ENCODE measurements at places on chromosomes 11 and 22.

DNA sequence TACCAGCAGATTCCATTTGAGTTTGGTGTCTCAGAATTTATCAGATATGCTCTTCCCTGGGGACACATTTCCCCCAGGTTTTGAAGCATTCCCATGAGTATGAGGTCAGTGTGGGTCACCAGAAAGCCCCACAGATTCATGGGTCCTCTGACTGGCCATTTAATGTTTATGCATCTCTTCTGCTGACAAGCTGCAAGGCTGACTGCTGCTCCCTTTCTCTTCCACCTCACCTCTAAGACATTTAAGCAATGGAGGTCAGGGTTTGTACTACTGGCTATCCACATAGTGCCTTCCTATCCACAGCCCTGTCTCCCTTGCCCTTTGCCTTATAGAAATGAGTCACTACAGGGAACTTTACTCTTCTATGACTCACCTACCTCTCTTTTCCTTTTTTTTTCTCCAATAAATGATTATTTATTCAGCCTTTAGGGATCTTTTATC lies 106.0 kb upstream of the TIMP3 start:
- no peak for DNase-seq

GRCh38 chr11:96647621-96648020 lies 257.8 kb downstream of the JRKL start:
- DNase-seq = no peak

- DNase-seq = no peak
These were observed 480.1 kb downstream of the NTM start for GRCh38 chr11:131850507-131850906.

- no peak for DNase-seq
These were observed 30.0 kb downstream of the PPP2R1B start for GRCh38 chr11:111736181-111736590.

DNA sequence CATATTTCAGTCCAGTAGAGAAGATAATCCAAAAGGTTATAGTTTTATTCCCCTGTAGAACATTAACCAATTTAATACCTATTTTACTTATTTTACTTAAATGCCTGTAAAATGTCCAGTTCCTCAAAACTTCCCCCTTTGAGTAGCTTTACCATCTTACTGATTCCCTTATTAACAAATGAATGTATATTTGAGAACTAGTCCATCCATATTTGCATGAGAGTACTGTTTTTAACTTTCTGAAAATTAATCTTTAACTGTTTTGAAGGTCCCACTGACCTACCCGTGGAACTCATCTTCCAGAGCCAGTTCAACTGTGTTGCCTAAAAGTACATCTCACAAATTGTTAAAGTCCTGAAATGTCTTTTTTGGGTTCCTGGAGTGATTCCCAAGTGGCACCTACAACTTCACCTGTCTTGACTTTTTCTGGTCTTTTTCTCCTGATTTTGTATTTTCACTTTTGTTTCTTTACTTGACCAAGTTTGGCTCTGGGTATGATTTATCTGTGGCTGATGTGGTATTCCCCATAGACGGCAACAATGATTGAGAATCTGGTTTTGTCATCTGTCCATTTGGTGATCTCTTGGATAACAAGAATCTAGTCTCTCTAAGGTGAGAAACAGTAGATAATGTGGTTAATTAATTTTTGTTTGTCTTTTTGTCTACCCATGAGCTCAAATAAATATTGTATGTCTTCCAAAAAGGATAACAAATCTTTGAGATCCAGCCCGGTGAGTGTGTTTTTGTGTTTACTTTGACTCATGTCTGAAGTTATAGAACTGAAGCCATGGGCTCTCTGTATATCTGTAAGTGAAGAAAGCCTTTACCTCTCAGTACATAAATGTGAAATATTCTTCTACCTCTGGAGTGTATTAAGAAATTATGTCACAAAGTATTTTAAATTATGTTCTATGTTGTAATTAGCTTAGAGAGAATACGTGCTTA lies 174.2 kb downstream of the ETS1 start:
- peak; percentile 44 for DNase-seq

GRCh38 chr11:64751136-64751535 lies 7.2 kb upstream of the RASGRP2 start:
- DNase-seq = no peak

DNA sequence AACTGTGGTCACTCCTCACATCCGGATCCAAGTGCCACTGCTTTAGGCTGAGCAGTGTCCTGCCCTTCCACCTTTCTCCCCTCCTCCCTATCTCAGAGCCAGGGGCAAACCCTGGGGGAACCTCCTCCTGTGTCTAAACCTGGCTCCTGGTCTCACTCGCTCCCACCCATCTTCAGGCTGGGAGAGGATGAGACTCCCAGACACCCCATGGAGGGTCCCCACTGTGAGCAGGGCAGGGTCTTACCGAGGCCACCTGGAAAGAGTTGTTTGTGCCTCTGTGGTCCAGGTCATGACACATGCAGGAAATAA lies 93.6 kb downstream of the PDE2A start:
- DNase-seq = no peak

GRCh38 chr11:132913295-132913694 lies 619.0 kb downstream of the OPCML start:
- no peak for DNase-seq

- no peak for DNase-seq
These were observed 44.3 kb downstream of the SLC5A12 start for GRCh38 chr11:26677566-26677965.

DNA sequence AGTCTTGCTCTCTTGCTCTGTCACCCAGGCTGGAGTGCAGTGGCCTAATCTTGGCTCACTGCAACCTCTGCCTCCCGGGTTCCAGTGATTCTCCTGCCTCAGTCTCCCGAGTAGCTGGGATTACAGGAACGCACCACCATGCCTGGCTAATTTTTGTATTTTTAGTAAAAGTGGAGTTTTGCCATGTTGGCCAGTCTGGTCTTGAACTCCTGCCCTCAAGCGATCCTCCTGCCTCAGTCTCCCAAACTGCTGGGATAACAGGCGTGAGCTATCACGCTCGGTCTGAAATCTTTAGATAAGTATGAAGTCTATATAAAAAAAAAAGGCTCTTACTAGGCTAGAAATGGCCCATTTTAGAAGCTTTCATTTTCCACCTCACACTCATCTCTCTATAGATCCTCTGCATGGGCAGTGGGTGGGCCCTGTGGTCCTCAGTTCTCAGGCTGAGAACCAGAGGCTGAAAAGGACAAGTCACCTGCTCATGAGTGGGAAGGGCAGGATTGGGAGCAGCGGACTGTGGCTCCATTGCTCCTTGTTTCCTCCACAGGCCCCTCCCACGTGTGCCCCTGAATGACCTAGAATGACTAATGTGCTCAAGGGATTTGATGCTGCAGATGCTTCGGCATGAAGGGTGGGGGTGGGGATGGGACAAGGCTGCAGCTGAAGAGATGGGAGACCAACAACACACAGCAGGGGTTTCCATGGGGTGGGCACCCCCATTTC lies 19.8 kb upstream of the PRAME start:
- no peak for DNase-seq

DNA sequence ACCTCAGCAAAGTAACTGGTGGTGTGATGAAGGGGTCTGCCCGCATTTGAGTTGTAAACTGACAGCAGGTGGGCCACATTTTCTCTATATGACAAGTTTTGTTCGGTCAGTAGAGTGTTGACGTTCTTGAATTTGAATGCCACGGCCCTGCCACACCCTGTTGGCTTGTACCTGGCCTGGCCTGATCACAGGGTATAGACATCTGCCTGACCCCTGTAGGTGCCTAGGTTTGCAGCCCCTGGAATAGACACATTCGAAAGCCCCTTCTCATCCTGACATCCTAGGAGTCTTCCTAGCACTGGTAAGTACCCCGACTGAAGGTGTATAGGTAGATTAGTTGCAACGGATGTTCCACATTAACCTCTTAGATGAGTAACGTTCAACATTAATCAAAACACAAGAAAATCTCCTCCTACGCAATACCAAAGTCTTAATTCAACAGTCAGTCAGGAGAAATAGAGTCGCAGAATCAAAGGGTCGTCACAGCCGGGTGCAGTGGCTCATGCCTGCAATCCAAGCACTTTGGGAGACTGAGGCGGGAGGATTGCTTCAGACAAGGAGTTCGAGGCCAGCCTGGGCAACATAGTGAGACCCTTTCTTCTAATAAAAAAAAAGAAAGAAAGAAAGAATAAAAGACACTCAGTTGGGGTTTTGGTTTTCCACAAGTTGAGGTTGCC lies 43.6 kb upstream of the CD5 start:
- no peak for DNase-seq

- DNase-seq = no peak
These were observed 210.3 kb downstream of the DDX10 start for GRCh38 chr11:108875134-108875533.

DNA sequence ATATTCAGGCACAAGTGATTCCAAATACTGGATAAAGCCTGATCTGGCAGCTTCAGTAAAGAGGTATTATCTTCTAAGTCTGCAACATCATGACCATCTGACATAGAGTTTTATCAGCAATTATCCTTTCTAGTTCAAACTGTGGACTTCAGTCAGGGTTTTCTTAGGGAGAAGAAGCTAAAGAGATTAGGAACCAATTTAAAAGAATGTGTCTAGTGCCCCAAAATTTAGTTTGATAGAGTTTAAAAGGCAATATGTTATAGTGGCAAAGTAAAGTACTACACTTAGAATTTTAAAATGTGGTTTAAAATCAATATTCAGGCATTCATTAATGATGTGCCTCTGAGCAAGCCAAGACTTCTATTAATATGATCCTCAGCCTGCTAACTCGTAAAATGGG lies 5.4 kb downstream of the PAK1 start:
- no peak for DNase-seq

GRCh38 chr11:8092587-8093424 lies 11.8 kb downstream of the TUB start:
- peak; percentile 75 for DNase-seq

GRCh38 chr11:118928101-118928869 lies 2.6 kb upstream of the BCL9L start:
- peak; percentile 93 for DNase-seq

DNA sequence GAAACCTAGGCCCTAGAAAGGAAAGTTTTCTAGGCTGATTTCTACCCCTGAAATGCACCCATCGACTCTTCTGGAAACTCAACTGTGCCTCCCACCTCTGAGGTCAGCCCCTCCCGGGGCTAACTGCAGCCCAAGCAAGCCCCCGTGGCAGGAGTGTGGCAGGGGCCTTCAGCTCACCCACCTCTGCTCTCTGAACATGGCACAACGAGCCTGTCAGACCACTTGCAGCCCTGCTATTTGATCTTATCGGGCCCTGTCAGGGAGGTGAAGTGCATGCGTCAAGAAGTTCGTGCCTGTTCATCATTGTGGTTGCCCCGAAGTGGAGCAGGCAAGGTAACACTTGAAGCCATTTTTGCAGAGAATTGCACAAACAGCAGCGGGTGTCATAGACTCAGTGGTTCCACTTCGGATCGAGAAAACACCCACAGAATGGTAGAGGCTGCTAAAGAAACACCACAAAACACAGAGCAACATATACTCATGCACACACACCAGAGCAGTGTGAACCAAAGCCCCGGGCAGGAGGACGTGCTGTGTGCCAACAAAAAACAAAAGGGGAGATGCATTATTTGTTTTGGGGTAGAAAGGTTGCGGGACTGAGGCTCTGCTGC lies 262.7 kb downstream of the ETS1 start:
- DNase-seq = no peak

- no peak for DNase-seq
These were observed 5.1 kb downstream of the SPCS2 start for GRCh38 chr11:74954199-74954598.

DNA sequence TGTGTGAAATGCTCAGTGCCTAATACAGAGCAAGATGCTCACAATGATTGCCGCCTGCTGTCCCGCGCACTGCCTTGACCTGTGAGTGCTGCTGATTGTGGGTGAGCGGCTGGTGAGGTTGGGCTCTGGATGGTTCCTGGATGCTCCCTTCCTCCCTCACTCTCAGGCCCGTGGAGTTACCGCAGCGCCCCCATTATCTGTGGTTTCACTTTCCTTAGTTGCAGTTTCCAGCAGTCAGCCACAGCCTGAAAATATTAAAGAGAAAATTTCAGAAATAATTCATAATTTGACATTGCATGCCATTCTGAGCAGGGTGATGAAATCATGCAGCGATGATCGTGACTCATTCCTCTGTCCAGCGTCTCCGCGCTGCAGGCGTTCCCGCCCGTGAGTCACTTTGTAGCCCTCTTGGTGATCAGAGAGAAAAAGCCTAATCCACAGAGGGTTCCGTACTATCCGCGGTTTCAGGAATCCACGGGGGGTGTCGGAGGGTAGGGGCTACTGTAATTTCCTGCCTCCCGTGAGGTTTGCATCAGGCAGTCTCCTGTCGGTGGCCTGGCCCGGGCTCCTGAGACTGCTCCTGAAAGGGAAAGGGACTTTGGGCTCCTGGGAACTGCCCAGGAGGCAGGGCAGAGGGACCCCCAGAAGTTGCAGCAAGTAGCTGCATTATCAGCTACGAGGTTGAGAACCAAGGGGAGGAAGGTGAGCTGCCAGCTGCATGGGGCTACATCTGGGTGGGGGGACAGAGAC lies 10.6 kb downstream of the RPL3 start:
- no peak for DNase-seq

DNA sequence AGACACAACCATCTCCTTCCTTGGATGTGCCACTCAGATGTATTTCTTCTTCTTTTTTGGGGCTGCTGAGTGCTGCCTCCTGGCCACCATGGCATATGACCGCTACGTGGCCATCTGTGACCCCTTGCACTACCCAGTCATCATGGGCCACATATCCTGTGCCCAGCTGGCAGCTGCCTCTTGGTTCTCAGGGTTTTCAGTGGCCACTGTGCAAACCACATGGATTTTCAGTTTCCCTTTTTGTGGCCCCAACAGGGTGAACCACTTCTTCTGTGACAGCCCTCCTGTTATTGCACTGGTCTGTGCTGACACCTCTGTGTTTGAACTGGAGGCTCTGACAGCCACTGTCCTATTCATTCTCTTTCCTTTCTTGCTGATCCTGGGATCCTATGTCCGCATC lies 489 bp downstream of the OR10A4 start:
- no peak for DNase-seq

- no peak for DNase-seq
These were observed 22.2 kb downstream of the PTDSS2 start for GRCh38 chr11:472272-472671.

Measured in GM20000 (cell line).